ENCODE measurements at places on chromosomes 7 and 10. TPM values are rescaled to one million over a fixed set of nuclear protein-coding genes. Genes with fewer than 3 reads are reported as not detected.

DNA sequence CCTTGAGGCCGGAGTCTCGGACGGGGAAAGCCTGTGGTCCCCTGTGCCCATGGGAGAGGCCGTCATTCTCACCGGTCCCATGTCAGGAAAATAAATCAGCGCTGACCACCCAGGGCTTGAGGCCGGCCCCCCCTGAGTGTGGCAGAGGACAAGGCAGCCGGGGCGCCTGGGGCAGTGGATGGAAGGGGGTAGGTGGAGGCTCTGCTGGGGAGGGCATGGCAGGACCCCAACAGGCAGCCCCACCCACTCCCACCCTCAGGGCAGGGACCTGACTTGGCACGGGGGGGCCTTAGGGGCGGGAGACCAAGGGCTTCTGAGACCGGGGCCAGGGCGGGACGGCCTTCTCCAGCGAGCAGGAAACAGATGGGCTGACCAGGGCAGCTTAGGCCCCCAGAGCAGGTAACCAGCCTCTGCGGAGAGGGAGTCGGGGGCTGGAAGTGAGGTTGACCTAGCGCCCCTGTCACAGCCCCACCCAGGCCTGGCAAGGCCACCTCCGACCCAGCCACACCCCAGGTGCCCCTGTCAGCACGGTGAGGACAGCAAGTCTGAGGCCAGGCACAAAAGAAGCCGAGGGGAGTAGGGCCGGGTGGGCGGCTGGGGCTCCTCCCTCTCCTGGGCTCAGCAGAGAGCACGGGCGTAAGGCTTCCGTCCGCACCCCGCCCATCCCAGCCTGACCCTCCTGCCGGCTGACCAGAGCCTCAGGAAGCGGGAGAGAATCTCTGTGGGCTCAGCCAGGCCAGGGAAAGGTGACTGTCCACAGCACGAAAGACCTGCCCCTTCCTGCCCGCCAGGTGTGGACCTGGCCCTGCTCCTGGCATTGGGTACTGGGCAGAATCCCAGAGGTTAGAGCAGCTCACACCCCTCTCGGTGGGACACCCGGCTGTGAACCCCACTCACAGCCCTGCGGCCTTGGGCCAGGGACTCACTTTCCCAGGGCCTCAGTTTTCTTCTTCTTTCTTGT lies 87.4 kb downstream of the FOXL3 start:
- DNase-seq = no peak

The CPA2 gene
- total RNA-seq = not detected

GRCh38 chr7:21941611-21942141 lies 4.0 kb downstream of the CDCA7L start:
- DNase-seq = peak; percentile 58

The OR2A14 gene
- not detected for total RNA-seq

GRCh38 chr10:22712211-22712955 lies 2.0 kb downstream of the PIP4K2A start:
- DNase-seq = peak; percentile 36

The RNF32 gene
- total RNA-seq = 1.4 TPM

GRCh38 chr7:25481891-25482290 lies 253.6 kb upstream of the NPVF start:
- no peak for DNase-seq

DNA sequence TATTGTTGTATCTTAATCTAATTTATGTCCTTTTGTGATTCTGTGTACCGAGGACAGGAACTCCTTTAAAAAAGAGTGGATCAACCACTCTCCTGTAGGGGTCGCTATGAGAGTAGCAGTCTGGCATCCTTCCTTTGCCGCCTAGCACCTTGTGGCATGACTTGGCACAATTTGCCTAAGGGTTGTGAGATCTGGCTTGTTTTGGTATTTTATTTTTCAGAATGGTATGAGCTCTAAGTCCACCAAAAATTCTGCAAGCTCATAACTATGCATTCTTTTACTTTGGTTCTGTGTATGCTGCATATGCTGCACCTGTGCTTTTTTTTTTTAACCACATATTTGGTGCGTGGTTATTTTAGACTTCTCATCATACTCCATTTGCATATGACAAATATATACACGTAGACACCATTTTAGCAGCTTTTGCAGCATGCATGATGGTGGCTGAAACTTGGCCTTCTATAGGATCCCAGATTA lies 112.8 kb downstream of the CDK14 start:
- DNase-seq = peak; percentile 9

GRCh38 chr10:103197174-103197573 lies 4.1 kb upstream of the NT5C2 start:
- peak; percentile 79 for DNase-seq

The BHLHA15 gene
- total RNA-seq = not detected

The CASP2 gene
- total RNA-seq = 16.6 TPM

DNA sequence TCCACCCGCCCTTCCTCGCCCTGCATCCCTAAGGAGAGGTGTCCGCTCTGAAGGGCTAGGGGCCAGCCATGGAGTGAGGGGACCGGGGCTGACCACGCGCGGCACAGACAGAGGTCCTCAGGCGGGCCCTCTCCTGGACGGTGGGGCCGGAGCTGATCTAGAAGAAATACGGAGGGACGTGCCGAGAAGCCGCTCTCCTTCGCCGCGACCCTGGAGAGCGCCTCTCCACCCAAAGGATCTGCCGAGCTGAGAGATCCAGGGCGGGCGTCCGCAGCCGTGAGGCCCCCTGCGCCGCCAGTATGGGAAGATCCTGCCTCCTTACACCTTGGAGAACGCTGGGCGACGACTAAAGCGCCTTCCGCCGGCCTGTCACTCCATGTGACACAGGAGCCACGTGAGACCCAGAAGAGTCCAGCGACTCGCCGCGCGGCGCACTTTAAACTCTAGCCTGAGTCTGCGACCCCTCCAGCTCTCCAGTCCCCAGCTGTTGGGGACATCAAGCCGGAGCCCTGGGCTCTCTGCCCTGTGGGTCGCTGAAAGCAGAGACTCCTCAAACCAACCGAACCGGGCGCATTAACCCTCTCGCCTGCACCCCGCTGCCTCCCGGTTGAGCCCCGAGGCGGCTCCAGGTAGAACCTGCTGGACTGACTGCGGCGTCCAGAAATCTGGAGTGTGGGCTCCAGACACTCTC lies 1.5 kb upstream of the SFMBT2 start:
- no peak for DNase-seq

The PAOX gene
- total RNA-seq = 2.4 TPM

DNA sequence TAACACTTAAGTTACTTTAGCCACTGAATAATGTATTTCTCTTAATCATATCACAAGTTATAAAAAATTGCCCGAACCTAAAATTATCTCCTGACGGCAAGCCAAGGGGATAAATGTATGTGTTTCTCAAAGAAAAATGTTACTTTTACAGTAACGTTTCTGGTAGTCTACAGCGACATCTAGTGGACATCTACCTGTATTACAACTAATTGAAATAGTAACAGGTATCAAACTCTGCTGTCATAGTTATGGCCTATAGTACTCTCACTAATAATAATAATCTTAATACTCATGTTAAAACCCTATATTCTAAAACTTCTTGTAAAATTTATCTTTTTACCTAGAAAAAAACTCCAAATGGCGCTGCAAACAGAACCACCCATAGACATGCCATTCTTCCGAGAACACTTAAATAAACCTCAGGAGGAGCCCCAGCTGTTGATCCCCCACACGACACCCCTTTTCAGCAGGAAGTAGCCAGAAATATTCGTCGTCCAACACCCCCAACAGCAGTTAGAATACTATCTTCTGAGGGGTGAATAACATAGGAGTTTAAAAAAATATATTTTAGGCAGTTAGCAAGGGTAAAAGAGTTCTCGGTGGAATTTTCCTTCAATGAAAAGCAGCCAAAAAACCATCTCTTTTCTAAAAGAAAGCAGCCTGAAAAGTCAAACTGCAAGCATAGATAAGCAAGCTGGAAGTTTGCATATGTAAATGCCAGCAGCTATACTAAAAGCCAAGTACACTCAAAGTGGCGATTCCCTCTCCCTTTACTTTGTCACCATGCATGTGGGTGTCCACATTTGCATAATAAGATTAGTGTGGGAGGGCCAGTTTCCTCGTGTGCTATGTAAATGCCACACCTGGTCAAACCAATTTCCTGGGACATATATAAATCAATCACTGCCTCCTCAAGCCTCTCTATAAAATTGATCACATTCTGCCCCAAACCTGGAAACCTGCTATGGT lies 40.5 kb upstream of the ZNF107 start:
- no peak for DNase-seq

DNA sequence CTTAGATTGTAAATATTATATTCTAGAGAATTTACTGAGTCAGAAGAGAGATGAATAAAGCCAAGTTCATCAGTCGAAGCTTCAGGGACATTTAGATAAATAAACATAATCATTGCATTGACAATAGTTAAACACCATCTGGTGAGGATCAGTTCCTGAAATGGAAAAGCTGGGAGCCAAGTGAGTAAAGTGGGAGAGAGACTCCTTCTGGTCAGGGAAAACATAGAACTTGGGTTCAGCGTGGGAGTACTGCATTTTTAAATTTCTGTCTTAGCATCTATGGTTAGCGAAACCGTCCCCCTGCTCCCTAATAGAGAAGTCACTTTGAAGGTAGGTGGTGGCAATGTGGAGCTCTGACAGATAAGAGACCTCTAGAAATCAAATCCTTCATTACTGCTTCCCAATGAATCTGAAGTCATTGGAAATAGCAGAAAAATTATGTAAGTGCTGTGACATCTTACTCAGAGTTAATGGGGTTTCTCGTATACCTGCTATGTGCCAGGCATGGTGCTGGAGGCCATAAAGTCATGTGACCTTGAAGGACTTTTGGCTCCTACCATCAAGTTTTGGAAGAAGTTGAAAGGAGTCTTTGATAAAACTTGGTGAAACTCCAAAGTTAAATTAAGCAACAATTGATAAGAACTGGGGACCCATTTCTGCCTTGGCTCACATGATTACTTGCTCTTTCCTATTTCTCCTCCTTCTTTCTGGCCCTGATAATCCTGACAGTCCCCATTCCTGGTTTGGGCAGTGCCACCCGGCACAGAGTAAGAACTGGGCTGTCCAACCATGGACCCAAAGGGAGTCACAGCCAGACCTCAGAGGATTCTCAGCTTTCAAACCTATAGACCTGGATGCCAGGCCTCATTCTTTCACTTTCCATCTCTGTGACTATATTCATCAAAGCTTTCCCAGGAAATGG lies 211.2 kb downstream of the C7orf25 start:
- no peak for DNase-seq

The ANXA8L1 gene
- 0.91 TPM for total RNA-seq

- no peak for DNase-seq
These were observed 1339.4 kb downstream of the XPNPEP1 start for GRCh38 chr10:108583877-108584276.

- no peak for DNase-seq
These were observed 248.9 kb downstream of the EXOC4 start for GRCh38 chr7:133501771-133502170.

The FAM20C gene
- 21.9 TPM for total RNA-seq

- DNase-seq = peak; percentile 52
These were observed 7.0 kb downstream of the AIMP2 start for GRCh38 chr7:6015917-6016652.

- no peak for DNase-seq
These were observed 31.6 kb downstream of the USP54 start for GRCh38 chr10:73559590-73559989.

The GJD4 gene
- total RNA-seq = not detected

DNA sequence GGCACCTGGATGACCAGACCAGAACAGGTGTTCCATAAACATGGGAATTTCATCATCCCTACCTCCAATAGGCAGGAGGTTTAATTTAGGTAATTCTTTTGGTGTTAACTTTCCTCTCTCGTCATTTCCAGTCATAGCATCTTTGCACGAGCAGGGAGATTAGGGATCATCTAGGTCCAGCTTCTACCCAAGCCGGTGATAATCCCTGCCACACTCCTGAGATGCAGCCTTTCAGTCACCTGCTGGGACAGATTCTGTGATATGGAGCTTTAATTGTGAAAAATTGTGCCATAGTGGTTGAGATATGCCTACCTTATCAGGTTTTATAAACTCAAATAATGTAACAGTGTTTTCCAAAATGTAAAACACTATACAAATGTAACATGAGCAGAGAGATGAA lies 191.8 kb upstream of the AOAH start:
- no peak for DNase-seq

DNA sequence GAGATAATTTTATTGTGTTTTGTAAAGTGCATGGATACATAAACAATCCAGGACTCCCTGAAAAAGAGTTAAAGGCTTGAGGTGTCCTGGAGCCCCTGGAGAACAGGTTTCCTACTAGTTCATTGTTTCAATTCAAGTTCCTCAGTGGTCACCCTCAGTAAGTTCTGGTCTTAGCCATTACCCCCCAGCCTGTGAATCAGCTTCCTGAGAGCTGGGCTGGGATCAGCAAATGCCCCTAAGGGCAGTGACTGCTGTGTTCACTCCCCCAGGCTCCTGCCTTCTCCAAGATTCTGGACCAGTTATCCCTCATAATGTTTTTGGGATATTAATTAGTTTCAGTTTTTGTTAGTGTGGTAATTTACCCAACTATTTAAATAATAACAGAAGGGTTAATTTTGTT lies 151.6 kb upstream of the PRSS58 start:
- no peak for DNase-seq

- DNase-seq = no peak
These were observed 97.7 kb upstream of the RPA3 start for GRCh38 chr7:7816084-7816483.

All from HFFc6 (cell line).